ENCODE measurements at places on chromosomes 2 and 18. TPM values are rescaled to one million over a fixed set of nuclear protein-coding genes. Genes with fewer than 3 reads are reported as not detected.

LIPT1 gene
- total RNA-seq = 7.6 TPM

RSAD2 gene
- total RNA-seq = 2.6 TPM

CD207 gene
- not detected for total RNA-seq

UGT1A10 gene
- total RNA-seq = not detected

BOLL gene
- total RNA-seq = 2.8 TPM

PCARE gene
- total RNA-seq = 3.3 TPM

CAPN14 gene
- 20.5 TPM for total RNA-seq

GPN1 gene
- 24.3 TPM for total RNA-seq

COL4A3 gene
- 7.3 TPM for total RNA-seq

GAL3ST2 gene
- total RNA-seq = not detected

LONRF2 gene
- 5.1 TPM for total RNA-seq

SPR gene
- total RNA-seq = 8.4 TPM

RAD51AP2 gene
- 0.10 TPM for total RNA-seq

CAD gene
- 33.7 TPM for total RNA-seq

MAP3K19 gene
- 0.21 TPM for total RNA-seq

ACSL3 gene
- total RNA-seq = 94.4 TPM

BOK gene
- 28.0 TPM for total RNA-seq

GCG gene
- not detected for total RNA-seq

RFX8 gene
- 0.51 TPM for total RNA-seq

ANTXR1 gene
- total RNA-seq = 104 TPM

HOXD8 gene
- total RNA-seq = 2.7 TPM

GCC2 gene
- total RNA-seq = 43.1 TPM

GPAT2 gene
- 2.8 TPM for total RNA-seq

DARS1 gene
- 88.5 TPM for total RNA-seq

HJURP gene
- total RNA-seq = 9.8 TPM

CXCR1 gene
- total RNA-seq = 0.31 TPM

IL18R1 gene
- 4.5 TPM for total RNA-seq

GKN2 gene
- total RNA-seq = not detected

REG3G gene
- not detected for total RNA-seq

NPHP1 gene
- 7.5 TPM for total RNA-seq

FBLN7 gene
- 9.5 TPM for total RNA-seq

ITGA6 gene
- 200 TPM for total RNA-seq

LBX2 gene
- not detected for total RNA-seq

SRD5A2 gene
- 0.10 TPM for total RNA-seq

RASGRP3 gene
- total RNA-seq = 109 TPM

CDK15 gene
- 0.62 TPM for total RNA-seq

EMILIN1 gene
- 82.0 TPM for total RNA-seq

ACKR3 gene
- total RNA-seq = 12.2 TPM

HEATR5B gene
- total RNA-seq = 38.2 TPM

MBP gene
- 43.0 TPM for total RNA-seq

KCNJ3 gene
- 1.6 TPM for total RNA-seq

IL36A gene
- 0.72 TPM for total RNA-seq

FTCDNL1 gene
- total RNA-seq = 6.7 TPM

GNLY gene
- not detected for total RNA-seq

LAMA3 gene
- 37.0 TPM for total RNA-seq

LGALSL gene
- total RNA-seq = 18.9 TPM

ABHD3 gene
- 11.5 TPM for total RNA-seq

ICOS gene
- 0.10 TPM for total RNA-seq

EGR4 gene
- total RNA-seq = not detected

RMND5A gene
- 76.5 TPM for total RNA-seq

SKOR2 gene
- total RNA-seq = not detected

Measured in tongue (tissue), 3 donors.